WTC11 (cell line): ENCODE measurements at places on chromosomes 16 and 17.

DNA sequence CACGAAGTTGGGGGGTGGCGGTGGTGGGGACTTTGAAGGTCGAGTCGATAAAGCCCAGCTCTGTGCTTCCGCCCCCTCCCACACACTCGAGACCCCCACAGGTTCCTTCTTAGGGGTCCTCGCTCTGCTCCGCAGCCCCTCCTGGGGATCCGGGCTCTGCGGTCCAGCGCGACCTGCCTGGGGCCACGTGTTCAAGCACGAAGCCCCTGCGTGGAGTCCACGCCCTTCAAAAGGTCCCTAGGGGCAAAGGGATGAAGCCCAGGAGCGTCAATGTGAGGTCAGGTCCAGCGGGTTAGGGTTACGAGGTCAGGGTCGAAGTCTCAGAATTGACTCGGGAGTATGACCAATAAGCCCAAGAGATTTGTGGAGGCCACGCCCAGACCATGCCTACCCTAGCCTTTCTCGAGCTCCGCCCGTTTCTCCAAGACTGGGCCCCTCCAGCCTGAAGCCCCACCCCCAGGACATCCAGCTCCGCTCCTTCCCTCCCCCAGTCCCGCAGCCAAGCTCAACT lies 786 bp upstream of the CACNA1G start:
- DNase-seq = peak; percentile 94

- DNase-seq = no peak
Measured at GRCh38 chr17:61157246-61157886, 242.3 kb upstream of the TBX2 start.

DNA sequence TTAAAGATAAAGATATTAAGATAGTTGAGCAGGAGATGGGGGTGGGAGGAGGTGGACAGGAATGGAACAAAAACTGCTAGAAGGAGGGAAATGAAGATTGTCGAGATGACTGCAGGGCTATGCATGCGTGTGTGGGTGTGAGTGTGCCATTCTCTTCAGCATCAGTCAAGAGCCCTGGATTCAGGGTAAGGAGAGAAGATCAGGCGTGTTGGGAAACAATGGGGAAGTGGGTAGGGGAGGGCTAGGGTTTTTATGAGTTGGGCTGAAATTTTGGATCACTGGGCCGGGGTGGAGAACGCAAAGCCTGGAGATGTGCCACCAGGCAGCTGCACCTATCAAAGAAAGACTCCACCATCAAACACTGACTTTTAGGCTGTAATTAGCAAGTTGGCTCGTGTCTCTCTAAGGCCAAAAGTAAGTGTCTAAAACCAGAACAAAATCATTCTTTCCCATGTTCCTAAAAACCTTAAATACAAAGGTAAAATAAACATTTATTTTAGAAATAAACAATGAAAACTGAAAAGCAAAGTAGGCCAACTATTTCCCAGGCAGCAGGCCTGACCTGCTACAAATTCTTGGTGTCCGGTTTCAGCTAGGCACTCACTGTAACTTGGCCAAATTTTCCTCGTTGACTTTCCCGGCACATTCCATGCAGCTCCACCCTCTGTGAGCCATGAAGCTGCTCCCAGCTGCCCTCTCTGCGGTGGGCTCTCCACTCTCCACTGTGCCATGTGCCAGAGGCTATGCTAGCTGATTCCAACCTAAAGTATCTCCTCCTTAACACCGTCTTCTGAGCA lies 4.2 kb downstream of the CDRT4 start:
- peak; percentile 25 for DNase-seq

DNA sequence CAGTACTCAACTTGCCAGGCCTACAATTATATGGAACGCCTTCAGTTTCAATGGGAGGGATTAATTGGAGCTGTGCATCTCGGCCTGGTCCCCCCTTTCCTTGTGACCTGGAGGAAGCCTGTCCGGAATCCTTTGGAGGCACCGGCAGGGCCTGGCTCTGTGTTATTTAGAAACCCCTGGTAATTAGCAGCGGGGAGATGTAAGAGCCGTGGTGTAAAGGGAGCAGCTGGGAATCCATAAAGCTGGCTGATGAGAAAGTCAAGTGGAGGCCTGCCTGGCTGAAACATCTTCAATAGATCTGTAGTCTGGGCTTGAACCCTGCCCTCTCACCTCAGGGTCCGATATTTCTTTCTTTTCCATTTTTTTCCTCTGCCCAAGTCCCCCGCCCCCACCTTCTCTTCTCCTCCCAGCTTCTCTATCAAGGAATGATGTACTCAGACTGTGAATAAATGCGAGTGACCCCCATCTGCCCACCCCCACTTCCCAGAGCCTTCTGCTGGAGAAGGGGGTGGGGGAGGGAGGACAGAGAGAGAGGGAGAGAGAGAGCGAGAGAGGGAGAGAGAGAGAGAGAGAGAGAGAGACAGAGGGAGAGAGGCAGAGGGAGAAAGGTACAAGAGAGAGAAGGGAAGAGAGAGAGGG lies 495.5 kb upstream of the ZFHX3 start:
- DNase-seq = no peak

DNA sequence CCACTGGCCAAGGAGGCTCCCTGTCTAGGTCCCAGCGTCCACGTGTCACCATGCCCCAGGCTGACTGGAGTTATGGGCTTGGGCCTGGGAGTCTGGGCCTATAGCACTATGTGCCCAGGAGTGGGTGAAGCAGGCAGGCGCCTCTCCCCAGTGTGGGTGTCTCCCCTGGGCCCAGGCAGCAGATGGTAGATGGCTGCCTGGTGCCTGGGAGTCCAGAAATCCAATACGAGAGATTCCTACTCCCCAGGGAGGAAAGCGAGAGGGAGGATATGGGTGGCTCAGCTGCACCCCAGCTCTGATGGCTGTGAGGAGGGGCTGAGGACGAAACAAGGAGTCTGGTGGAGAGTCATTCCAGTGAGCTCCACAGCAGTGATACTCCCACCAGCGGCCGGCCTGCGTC lies 5.0 kb downstream of the KCNH6 start:
- DNase-seq = no peak

DNA sequence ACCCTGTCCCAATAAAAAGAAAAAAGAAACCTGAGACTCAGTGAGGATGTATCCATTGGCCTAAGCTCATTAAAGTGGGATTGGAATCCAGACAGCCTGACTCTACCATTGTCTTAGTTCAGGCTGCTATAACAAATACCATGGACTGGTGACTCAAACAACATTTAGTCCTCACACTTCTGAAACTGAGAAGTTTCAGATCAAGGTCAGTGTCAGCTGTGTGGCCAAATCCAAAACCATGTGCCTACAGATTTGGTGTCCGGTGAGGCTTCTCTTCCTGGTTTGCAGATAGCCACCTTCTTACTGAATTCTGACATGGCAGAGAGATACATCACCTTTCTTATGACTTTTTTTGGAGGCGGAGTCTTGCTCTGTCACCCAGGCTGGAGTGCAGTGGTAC lies 53.3 kb upstream of the KDM8 start:
- no peak for DNase-seq

- no peak for DNase-seq
Measured at GRCh38 chr16:4081047-4081446, 35.2 kb downstream of the ADCY9 start.

- DNase-seq = no peak
Measured at GRCh38 chr16:57745768-57746167, 10.2 kb downstream of the KATNB1 start.

- DNase-seq = no peak
Measured at GRCh38 chr16:89005201-89006035, 28.4 kb upstream of the CBFA2T3 start.

DNA sequence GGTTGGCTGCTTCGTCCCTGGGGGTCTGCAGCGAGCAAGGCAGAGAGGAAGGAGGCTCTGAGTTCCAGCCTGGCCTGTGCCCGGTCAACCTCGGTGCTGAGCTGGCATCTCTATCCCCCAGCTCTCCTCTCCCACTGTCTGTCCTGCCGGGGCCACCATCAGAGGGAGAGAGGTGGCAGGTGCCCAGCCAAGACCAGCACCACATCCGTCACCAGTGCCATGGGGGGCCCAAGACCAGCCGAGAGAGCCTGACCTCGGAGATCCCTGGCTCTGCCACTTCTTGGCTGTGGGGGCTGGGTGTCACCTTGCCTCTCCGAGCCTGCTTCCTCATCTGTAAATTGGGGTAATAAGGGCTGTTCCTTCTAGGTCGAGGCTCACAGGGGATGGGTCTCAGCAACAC lies 560 bp upstream of the P2RX1 start:
- no peak for DNase-seq

- no peak for DNase-seq
Measured at GRCh38 chr17:40536295-40537171, 28.7 kb downstream of the CCR7 start.

GRCh38 chr16:26295625-26296304 lies 604.0 kb downstream of the HS3ST4 start:
- DNase-seq = no peak

DNA sequence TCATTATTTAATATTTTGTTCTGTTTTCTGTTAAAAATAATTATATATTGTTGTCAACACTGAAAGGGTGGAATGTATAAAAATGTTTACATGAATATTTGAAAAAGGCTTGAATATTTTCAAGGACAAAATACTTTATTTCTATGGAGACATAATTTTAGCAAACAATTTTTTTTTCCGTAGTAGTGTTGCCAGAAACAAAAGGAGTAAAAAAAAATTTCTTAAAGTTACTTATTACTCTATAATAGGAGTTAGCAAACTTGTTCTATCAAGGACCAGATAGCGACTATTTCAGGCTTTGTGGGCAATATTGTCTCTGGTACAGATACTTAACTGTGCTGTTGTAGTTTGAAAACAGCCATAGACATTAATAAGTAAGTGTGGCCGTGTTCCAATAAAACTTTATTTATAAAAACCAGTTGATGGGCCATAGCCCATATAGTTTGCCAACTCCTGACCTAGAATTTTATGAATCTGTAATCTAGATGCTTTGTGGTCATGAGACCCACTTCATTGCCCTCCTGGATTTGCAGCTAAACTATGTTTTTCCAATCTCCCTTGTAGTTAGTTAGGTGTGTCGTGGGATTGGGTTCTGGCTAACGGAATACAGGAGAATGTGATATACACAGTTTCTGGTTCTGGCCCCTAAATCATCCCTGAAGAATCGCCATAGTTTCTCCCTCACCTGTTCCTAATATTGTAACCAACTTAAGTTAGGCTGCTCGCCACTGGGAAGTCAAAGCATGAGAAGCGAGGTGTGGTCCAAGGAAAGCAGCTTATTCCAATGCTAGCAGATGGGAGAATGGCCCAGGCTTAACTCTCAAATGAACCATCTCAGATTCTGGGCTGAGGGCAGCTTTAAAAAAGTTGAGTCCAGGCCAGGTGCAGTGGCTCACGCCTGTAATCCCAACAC lies 153.6 kb downstream of the ABCA8 start:
- DNase-seq = no peak

- no peak for DNase-seq
Measured at GRCh38 chr16:63422715-63423114, 1386.5 kb upstream of the CDH8 start.

DNA sequence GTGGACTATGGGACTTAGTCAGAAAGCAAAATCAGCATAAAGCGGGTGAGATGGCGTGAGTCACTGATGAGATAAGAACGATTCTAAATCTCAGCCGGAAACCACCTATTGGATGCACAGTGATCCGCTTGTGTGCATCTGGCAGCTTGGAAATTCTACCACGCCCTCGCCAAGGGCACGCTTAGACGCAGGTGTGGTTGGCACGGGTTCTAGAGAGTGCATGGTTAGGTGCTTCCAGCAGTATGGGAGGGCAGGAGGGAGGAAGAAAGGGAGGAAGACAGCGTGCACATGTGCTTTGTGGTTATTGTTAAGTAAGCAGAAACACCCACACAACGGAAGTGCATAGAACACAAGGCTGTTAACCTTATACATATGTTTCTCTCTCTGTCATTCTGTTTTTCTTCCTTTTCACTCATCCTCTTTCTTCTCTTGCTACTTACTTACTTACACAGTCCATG lies 374.0 kb upstream of the ASIC2 start:
- DNase-seq = no peak

DNA sequence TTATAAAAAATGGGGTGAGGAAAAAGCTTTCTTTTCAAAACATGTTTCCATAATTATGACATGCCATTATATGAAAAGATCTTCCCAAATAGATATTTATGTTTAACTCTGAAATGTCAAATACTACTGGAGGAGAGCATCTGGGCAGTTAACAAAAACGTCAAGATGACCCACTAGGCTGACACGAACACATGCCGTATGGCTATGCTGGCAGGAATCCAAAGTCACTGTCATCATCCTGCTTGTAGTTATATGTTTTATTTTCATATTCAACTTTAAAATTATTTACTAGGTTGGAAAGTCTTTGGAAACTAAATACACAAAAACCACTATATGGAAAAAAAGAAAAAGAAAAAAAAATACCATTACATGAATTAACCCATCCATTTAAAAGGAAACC lies 27.3 kb downstream of the ANKFY1 start:
- no peak for DNase-seq

GRCh38 chr17:32498391-32498790 lies 11.6 kb downstream of the CDK5R1 start:
- peak; percentile 56 for DNase-seq

- DNase-seq = peak; percentile 47
Measured at GRCh38 chr17:17837966-17838962, 1.5 kb upstream of the SREBF1 start.

DNA sequence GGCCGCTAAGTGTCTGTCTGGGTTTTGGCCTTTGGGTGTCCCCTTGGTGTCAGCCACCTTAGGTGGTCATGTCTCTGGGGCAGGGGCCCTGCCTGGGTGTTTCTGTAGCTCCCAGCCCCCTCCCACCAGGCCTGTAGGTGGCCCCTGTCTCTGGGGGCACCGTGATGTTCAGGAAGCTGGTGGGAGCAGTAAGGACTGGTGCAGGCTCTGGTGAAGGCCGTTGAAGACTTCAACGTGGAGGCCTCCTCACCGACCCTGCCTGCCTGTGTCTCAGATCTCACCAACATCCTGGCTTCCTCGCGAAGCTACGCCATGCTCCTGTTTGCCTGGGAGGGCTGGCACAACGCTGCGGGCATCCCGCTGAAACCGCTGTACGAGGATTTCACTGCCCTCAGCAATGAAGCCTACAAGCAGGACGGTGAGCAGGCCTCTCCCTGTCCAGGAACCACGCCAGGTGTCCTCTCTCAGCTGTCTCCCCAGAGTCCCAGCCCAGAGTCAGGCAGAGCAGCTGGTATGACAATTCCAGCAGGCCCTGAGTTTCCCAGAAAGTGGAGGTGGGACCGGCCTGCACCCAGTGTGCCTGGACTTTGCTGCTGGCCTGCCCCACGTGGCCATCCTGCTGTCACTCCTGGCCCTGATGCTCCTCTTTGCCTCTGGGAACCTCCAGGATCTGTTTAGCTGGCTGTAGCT lies 2.8 kb downstream of the ACE start:
- no peak for DNase-seq

GRCh38 chr17:74544991-74545842 lies 698 bp downstream of the CD300C start:
- DNase-seq = no peak

DNA sequence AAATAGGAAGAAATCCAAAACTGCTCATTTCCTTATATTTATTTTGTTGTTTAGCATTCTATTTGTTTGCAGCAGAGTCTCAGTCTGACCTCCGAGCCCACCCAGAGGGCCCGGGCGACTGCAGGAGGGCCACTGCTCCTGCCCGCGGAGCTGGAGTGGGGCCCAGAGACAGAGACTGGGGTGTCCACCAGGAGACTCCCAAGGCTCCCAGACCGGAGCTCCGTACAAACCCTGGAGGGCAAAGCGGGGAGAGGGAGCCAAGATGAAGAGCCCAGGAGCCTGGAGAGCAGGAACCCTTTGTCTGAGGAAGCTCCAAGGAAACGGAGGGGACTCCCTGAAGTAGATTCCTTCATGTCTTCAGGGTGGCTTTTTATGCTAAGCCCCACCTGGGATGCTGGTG lies 57.9 kb downstream of the AXIN2 start:
- no peak for DNase-seq

- peak; percentile 7 for DNase-seq
Measured at GRCh38 chr17:17056156-17056539, 13.9 kb downstream of the MPRIP start.

- no peak for DNase-seq
Measured at GRCh38 chr17:77414811-77415400, 274.1 kb downstream of the SEC14L1 start.
